ENCODE measurements at places on chromosomes 11 and 22. TPM values are rescaled to one million over a fixed set of nuclear protein-coding genes. Genes with fewer than 3 reads are reported as not detected.

DNA sequence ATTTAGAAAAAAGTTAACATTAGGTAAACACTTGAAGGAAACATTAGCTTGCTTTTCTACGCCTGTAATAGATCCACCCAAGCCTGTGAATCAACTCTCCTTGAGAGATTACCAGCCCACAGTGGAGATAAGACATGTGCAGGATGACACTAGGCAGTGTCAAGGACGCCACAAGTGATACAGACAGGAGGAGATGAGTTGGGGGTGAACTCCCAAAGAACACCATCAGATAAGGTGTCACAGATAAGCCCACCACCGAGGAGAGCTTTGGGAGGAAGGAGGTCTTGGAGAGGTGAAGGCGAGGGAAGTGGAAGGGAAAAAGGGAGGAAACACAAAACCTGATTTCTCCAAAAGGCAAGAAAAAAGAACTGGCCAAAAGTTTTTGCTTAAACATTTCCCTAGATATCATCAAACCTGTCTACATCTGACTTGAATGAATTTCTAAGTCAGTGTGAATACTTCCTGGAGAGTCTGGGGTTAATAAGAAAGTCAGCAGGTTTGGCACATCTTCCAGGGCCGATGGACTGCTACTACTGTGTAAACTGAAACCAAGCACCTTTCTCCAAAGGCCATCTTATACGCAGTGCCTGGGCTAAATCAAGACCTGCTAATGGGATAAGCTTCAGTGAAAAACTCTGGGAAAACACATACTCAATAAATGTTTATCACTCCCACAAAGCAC, 15.5 kb downstream of the CLTCL1 start:
- H3K36me3 ChIP-seq = no peaks in the 10 kb centered on the region
- no peak overlapping the region for H3K27ac ChIP-seq
- H3K4me3 ChIP-seq = no peak overlapping the region
- H3K27me3 ChIP-seq = no peaks in the 10 kb centered on the region

The DBX1 gene
- total RNA-seq = not detected

DNA sequence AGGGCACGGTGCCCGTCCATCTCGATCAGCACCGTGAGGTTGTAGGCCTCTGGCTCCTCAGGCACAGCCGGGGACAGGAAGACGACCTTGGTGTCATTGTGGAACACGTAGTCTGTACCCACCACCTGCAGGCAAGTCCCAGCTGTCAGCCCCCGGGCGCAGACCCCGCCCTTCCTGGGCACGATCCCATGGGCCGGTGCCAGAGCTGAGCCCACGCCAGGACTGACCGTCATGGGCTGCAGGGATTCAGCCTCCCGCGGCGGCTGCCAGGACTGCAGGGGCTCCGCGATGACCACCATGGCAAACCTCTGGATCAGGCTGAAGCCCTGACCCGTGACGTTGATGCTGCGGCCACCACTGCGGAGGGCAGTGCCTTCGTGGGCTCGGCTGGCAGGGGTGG, 11.8 kb upstream of the MAPK11 start:
- no peaks in the 10 kb centered on the region for H3K4me1 ChIP-seq
- H3K27me3 ChIP-seq = peaks cover 3% of the 10 kb centered on the region
- no peaks in the 10 kb centered on the region for H3K36me3 ChIP-seq
- no peak overlapping the region for H3K4me3 ChIP-seq

DNA sequence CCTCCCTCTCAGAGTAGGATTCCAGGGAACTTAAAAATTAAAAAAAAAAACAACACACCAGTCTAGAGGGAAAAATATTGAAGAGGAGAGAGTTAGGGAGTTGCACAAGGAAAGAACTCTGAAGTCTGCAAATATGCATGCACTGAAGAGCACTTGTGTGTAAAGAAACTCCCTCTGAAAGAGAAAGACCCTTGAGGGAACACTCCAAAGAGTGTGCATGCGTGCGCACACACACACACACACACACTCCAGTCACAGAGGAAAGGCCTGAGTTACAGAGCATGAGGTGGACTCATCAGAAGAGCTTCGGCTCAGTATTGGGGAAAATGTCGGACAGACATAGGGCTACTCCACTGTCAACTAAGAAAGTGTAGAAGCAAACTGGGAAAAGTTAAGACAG, 30.1 kb downstream of the GGTLC2 start:
- no peak overlapping the region for H3K27ac ChIP-seq
- no peak overlapping the region for H3K4me3 ChIP-seq
- H3K36me3 ChIP-seq = no peaks in the 10 kb centered on the region
- H3K4me1 ChIP-seq = no peaks in the 10 kb centered on the region
- peaks cover 10% of the 10 kb centered on the region for H3K27me3 ChIP-seq
- DNase-seq = no peak

- H3K27me3 ChIP-seq = no peaks in the 10 kb centered on the region
- DNase-seq = no peak
- no peaks in the 10 kb centered on the region for H3K36me3 ChIP-seq
- H3K27ac ChIP-seq = no peak overlapping the region
- H3K4me3 ChIP-seq = no peak overlapping the region
Measured at GRCh38 chr11:128216198-128216597, 371.2 kb downstream of the ETS1 start.

- DNase-seq = no peak
- H3K36me3 ChIP-seq = no peaks in the 10 kb centered on the region
- peaks cover 6% of the 10 kb centered on the region for H3K27me3 ChIP-seq
- no peak overlapping the region for H3K27ac ChIP-seq
Measured at GRCh38 chr11:9037963-9038362, 34.2 kb upstream of the NRIP3 start.

Data from activated CD4-positive, alpha-beta memory T cell treated with anti-CD3 and anti-CD28 coated beads for 36 hours (primary cell).